Stimulated activated CD4-positive, alpha-beta T cell treated with anti-CD3 and anti-CD28 coated beads, Interleukin-4, amount 100 ng/mL, for 1 hour (primary cell): ENCODE measurements at places on chromosomes 12 and 14.

DNA sequence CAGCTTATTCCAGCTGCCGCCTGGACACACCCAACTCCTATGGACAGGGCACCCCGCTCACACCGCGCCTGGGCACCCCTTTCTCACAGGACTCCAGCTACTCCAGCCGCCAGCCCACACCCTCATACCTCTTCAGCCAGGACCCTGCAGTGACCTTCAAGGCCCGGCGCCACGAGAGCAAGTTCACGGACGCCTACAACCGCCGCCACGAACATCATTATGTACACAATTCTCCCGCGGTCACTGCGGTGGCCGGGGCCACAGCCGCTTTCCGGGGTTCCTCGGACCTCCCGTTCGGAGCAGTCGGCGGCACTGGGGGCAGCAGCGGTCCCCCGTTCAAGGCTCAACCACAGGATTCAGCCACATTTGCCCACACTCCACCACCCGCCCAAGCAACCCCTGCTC is 5.9 kb downstream of the SETD1B start:
- no peak for DNase-seq

- no peak for DNase-seq
Observed at GRCh38 chr12:52126605-52127578, 47.4 kb downstream of the SMIM41 start.

DNA sequence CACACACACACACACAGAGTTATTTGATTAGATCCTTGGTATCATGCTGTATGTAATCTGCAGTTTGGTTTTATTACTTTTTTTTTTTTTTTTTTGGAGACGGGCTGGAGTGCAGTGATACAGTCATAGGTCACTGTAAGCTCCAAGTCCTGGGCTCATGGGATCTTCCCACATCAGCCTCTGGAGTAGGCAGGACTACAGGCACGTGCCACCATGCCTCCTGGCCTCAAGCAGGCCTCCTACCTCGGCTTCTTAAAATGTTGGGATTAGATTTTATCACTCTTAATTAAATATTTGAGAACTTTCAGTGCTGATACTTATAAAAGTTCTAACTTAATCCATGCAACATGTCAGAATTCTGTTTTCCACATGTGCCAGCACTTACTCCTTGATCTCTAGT is 31.3 kb upstream of the PSEN1 start:
- DNase-seq: no peak

- no peak for DNase-seq
Observed at GRCh38 chr12:113934946-113935345, 31.2 kb downstream of the RBM19 start.

DNA sequence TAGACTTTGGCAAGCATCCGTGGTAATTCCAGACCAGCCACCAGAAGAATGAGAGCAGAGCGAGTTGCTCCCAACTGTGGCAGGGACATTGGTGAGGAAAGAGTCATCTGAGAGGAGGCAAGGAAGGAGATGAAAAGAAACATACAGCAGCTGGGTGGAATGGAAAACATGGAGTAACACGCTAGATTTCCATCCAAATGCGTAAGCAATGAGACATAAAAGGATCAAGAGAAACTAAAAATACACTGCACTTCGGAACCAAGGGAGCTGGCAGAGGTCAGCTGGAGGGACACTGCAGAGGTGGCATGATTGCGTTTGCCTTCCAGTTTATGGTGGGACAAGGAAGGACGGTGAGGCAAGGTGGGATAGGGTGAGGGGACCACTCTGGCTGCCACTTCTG is 82.9 kb downstream of the DDX51 start:
- no peak for DNase-seq
